Uterus (tissue), 4 donors: ENCODE measurements at places on chromosomes 16 and 17. TPM values are rescaled to one million over a fixed set of nuclear protein-coding genes. Genes with fewer than 3 reads are reported as not detected.

The CCL13 gene
- total RNA-seq = 3.0 TPM

The C16orf54 gene
- 5.1 TPM for total RNA-seq

The EVI2A gene
- 10.9 TPM for total RNA-seq

The RNF213 gene
- 186 TPM for total RNA-seq

The HAGH gene
- total RNA-seq = 22.9 TPM

The SRP68 gene
- total RNA-seq = 25.1 TPM

The PYY gene
- not detected for total RNA-seq

The IGFALS gene
- 1.2 TPM for total RNA-seq

The ATP6V0D1 gene
- total RNA-seq = 67.4 TPM

- no peak for DNase-seq
Measured at GRCh38 chr17:40600486-40601046, 35.3 kb upstream of the CCR7 start.

- DNase-seq = no peak
Measured at GRCh38 chr17:34051046-34051445, 204.0 kb upstream of the CCL2 start.

DNA sequence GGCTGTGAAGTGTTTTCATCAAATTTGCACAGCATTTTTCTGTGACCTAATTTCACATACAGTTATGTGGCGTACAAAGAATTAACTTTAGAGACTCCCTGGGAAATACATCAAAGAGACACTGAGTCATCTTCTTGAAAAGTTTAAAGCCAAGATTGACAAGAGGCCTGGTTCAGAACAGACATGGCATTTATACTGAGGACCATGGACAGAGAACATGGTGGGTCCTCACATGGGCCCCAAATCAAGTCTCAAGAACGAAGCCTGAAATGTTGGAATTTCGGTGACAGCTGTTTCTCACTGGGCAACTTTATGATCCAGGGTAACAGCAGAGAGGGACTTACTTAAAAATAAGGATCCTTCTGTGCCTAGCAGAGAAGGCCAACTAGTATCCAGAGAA, 311.5 kb upstream of the KCNJ16 start:
- DNase-seq = no peak

GRCh38 chr16:30903596-30903995, 7.2 kb downstream of the CTF1 start:
- no peak for DNase-seq

DNA sequence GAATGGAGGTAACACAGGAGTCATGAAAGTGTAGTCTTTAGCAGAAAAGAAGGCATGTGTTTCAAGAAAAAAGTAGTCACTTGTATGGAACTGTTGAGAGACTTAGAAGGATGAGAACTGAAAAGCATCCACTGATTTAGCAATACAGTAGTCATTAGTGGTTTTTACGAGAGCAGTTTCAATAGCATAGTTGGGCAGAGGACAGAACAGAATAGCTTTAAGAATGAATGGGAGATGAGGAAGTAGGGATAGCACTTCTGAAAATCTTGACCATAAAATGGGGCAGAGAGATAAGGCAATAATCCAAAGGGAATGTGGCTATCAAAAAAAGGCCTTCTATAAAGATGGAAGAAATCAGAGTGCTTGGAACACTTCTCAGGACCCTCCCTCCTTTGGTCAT, 64.8 kb upstream of the C17orf78 start:
- DNase-seq = no peak

- peak; percentile 75 for DNase-seq
Measured at GRCh38 chr17:11608396-11608795, 10.1 kb downstream of the DNAH9 start.

DNA sequence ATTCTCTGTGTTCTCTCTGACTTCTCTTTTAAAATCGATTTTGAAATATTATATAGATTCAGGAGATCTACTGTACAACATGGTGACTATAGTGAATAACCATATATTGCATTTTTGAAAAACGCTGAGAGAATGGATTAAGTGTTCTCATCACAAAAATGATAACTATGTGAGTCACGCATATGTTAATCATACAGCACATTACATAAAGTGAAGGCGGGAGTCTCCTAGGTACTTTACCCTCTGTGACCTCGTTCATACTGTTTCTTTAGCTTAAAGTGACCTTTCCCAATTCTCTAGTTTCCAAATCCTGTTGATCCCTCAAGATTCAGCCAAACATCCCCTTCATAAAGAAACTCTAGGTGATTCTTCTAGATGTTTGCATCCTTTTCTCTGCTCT, 3.1 kb upstream of the KRTAP3-2 start:
- DNase-seq = no peak

GRCh38 chr17:78315355-78316114, 44.3 kb downstream of the SOCS3 start:
- DNase-seq = peak; percentile 86

DNA sequence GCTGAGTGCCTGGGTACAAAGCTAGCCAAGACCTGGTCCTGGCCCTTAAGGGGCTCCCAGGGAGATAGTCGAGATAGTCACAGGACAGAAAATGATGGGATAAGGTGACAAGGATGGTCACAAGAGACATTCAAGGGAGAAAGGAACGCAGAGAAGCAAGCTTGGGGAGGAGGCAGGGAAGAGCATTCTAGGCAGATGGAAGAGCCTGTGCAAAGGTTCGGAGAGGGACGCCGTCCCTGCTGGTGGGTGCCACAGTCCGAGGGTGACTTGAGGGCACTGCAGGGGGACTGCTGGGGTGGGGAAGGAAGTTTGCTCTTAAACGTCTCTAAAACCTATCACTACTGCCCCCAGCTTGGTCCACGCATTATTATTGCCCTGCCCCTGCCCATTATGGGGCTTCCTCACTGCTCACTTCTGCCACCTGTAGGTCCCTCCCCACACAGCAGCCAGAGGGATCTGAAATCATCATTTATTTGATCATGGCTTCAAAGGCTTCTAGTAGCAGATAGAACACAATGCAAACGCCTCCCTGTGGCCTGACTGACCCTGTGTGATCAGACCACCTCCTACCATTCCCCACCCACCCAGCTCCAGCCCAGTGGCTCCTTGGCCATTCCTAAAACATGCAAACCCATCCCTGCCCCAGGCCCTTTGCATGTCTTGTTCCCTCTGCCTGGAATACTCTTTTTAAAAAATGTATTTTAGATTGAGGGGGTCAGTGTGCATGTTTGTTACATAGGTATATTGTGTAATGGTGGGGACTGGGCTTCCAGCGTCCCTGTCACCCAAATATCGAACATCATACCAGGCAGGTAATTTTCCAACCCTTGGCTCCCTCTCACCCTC, 60.3 kb downstream of the RMI2 start:
- DNase-seq = no peak

DNA sequence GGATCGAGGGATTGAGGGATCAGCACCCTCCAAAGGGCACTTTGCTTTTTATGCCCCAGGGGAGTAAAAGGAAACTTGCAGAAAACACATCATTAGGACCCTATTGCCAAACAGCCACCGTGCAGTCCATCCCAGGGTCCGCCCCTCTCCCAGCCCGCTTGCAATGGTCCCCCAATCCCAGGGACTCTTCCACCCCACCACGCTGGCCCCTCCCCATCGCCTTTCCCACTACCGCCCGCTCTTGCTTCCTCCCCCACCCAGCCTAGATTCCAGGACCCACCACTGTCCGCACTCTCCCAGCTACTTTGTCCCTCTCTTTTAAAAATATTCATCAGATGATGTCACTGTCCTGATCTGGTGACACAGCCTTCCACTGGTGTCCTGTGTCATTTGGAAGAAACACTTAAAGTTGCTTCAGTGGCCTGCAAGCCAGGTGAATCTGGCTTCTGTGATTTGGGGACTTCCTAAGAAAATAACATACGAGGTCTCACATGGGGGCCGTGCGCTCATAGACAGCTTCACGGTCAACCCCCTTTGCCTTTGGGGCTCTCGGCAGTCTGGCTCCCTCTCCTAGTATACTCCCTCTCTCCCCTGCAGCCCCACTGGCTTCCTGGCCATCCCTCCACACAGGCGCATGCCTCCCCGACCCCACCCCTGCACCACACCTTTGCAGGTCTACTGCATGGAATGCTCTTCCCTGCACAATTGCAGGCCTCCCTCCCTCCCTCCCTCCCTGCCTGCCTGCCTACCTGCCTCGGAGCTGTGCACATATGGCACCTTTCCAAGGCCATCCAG, 127.9 kb downstream of the RBFOX3 start:
- no peak for DNase-seq

DNA sequence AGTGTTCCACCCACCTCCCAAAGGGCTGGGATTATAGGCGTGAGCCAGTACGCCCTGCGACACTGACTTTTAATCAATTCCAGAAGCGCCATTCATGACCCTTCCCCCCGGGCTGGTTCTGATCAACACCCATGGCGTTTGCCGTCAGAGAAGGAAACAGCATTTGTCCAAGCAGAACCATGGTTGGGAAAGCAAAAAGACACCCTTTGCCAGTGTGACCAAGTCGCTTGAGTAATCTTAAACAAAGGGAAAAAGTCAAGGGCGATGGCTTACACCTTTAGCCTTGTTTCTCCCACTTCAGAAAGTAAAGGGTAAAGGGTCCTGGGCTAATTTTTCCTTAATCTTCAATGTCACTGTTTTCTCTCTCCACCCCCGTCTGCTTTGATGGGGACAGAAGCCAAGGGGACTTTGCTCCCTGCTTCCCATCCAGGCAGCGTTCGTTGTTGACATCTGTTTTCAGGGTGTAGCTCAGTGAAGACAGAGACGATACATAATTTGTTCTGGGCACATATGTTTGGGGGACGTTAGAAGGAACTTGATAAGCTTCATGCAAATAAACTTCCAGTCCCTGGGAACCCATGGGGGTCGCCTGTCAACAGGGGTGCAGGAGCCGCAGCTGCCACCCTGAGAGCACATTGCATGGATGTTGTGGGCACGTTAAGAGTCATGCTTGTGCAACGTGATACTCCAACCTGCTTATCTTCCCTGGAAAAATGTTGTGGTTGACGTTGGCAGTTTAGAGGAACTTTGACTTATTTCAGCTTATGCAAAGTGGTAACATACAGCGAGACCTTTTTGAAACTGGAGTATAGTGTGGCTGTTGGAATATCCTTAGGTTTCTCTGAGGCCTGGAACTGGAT, 50.6 kb upstream of the TANGO6 start:
- DNase-seq = no peak

DNA sequence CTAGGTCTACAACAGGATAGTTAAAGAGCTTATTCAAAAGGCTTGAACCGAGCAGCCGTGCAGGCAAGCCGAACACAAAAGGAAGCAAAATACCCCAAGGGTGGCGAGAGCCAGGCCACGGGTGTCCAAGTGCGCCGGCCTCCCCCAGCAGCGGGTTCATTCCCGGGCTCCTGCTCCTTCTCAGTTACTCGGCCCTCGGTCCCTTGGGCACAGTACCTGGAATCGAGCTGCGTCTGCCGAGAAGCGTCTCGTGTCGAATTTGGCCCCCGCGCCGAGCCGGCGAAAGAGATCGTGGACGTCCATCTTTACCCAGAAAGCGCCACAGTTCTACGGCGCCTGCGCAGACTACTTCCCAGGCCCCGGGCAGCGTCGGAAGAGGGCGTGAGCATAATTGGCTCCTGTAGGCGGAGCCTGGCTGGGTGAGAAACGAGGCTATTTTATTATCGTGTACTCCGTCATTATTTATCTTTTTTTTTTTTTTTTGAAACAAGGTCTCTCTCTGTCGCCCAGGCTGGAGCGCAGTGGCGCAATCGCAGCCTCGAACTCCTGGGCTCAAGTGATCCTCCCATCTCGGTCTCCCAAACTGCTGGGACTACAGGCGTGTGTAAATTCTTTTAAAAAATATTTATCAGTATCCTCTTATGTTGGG, at the start of gene DDX52:
Gene DDX52 (minus strand): TSS at position 329 of the 649 bp plus-strand sequence. CDS start 26 bp downstream, at position 303.
- DNase-seq = peak; percentile 90

- no peak for DNase-seq
Measured at GRCh38 chr16:48347980-48348379, 37.2 kb downstream of the SIAH1 start.

- DNase-seq = no peak
Measured at GRCh38 chr16:27486344-27486743, 63.4 kb downstream of the GTF3C1 start.

- DNase-seq = no peak
Measured at GRCh38 chr16:12082226-12082887, 105.8 kb downstream of the SNX29 start.

- DNase-seq = peak; percentile 3
Measured at GRCh38 chr17:82930924-82931698, 91.3 kb upstream of the ZNF750 start.
